ENCODE measurements at places on chromosomes 6 and 20.

DNA sequence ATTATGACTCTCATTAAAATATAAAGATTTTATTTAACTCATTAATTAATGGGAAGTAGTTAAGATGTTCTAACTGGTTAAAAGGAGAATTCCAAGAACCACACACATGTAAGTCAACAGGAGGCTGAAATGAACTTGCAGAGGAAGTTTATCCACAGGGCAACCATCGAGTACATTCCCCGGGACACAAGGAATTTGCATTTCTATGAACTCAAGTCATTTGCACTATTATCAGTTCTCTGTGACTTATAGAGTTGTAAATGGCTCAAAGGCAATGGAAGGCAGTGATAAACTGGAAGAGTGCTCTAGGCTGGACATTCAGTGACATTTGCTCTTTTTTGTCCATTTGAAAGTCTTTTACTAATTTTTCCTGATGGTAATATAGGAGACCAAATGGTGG is 97.4 kb downstream of the SNX5 start:
- DNase-seq: no peak

DNA sequence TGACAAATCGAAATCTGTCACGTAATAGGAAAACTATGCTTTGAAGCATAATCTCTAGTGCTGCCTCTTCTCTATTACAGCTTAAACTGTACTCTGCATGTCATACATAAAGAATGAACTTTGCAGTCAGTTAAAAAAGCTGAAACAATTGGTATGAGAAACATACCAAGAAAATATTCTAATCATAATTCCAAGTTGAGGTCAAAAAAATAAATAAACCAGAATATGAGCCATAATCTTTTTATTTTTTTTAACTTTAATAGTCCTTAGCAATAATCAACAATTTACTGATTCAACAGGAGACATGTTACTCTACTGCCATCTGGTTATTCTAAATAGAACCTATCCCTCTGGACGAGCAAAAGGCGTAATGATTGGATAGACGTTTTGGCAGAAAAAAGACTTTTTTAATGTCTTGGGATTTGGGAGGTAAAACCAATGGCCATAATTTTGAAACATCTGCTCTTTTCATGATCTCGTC is 224.4 kb upstream of the FLRT3 start:
- DNase-seq: no peak

DNA sequence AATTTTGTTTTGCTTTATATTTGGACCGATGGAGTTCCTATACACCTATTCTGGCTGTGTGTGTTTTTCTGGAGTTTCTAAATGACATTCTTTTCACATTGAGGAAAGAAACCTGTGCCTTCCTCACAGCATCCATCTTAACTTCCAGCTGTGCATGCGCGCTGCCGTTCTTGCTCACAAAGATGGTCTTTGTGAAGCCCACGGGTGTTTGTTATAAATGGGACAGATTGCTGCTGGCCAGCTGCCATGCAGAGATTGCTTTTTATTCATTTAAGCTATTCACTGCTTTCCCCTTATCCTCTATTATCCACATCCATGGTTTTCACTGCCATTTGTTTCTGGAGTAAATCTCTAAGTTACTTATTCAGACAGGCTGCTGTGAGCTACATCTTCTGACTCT is 54.2 kb downstream of the SYNDIG1 start:
- peak; percentile 79 for DNase-seq

GRCh38 chr6:41306187-41306854 is 19.8 kb upstream of the TREM1 start:
- DNase-seq: peak; percentile 11

DNA sequence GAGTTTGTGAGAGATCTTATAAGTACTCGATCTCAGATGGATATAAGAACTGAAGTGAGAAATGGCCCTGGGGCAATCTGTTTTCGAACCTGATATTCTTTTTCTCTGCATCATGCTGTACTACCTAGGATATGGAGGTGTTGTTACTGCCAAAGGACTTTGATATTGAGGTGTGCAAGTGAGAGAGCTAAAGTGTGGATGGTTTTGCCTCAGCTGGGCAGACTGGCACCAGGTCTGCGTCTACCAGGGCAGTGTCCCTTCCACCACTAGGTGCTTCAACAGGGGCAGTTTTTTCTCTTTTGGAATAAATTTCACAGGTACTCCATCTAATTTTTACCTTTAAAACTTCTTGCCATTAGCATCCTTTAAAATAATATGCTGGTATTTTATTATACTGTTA is 35.0 kb downstream of the ADGRG6 start:
- DNase-seq: no peak

- no peak for DNase-seq
Observed at GRCh38 chr6:42159431-42160024, 13.6 kb upstream of the GUCA1A start.

GRCh38 chr6:85472744-85473143 is 22.9 kb downstream of the NT5E start:
- DNase-seq: no peak

DNA sequence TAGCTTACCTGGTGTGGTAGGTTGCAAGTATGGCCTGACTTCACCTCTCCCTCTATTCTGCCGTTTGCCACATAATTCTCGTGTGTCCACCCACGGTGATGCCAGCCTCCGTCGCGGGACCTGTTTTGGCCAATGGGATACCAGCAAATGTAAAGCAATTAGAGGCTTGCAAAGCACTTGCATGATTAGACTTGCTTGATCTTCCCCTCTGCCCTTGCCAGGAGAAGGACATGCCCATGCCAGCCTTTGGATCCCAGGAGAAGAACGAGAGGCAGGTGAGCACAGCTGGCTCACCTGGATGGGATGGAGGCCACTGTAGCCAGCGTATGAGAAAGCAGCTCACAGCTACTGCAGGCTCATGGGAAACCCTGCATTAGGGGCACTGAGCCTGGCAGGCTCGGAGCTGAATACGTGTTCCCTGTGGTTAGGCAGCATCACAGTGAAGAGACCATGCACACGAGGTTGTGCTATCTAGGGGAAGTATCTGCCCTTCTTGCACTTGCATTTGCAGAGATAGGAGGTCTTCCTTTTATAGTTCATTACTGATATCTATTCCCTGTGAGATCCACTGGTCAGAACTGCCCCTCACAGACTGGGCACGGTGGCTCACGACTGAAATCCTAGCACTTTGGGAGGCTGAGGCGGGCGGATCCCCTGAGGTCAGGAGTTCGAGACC is 62.4 kb downstream of the TMEM242 start:
- DNase-seq: no peak

GRCh38 chr6:144423167-144423566 is 138.0 kb downstream of the UTRN start:
- no peak for DNase-seq

GRCh38 chr20:8408587-8409307 is 276.7 kb downstream of the PLCB1 start:
- no peak for DNase-seq
